ENCODE measurements at places on chromosomes 12 and 14.

- no peak for DNase-seq
These were observed 14.4 kb upstream of the TUNAR start for GRCh38 chr14:95862243-95862642.

DNA sequence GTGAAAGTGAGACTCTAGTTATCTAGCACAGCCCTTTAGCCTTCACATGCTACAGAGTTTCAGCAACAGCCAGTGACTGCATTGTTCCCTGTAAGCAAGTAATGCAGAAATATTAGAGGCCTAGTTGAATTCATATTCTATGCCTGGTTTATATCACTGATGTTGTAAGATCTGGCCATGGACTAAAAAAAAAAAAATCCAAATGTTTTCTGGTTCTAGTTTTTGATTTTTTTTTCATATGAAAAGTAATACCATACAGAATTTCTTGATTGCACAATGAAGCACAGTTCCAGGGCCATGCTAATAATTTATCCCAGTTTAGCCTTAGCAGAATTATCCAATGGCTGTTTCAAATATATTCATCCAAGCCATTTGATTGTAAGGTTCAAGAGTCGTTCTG is 341.5 kb upstream of the DDHD1 start:
- DNase-seq = no peak

DNA sequence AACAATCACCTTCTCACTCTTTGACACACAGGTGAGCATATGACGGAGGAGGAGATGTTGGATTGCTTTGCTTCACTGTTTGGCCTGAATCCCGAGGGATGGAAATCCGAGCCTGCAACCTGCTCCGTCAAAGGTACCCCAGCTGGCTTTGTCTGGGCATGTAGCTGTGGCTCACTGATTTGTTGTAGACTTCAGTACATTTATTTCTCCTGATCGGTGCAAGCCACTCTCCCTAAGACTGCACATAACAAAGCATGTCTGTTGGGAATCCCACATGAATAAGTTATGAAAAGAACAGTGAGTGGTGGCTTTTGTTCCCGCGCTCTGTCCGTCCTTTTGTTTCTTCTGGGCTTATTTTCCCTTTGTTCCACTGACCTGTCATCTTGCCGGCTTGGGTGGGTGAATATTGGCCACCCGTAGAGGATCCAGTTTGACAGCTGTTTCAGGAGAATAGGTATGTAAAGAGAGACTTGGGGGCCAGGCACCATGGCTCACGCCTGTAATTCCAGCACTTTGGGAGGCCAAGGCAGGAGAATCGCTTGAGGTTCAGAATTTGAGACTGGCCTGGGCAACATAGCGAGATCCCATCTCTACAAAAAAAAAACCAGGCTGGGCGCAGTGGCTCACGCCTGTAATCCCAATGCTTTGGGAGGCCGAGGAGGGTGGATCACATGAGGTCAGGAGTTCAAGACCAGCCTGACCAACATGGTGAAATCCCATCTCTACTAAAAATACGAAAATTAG is 20.0 kb upstream of the BCL7A start:
- DNase-seq = no peak

DNA sequence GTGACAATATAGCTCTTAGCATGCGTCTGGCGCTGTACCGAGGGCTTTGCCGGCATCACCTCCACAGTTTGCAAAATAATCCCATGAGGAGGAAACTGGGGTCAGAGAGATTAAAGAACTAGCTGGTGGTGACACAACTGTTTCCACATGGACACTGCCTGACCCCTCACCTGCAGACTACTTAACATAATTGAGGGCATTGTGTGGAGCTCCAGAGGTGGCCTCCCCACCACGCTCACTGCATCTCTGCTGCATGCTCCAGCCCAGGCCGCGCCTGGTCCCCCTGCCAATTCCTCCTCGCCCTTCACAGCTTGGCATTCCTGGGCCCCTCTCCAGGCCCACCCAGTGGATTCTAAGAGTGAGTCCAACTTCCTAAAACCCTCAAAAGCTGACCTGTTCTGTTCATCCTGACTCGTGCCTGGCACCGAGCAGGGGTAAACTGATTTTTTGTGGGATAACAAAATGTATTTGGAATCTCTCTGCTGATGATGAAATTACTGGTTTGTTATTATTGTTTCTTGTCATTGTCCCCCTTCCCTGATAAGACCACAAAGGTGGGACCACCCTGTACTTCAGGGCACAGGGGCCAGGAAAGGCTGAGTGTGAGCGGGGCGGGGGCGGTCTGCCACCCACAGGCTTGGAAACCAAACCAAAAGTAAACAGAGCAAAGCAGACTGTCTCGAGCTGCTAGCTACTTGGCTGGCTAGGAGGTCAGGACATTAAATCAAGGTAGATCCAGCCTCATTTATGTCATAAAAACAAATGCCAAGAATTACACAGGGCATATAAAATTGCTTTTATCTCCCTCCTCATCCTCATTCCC is 40.6 kb downstream of the CHGA start:
- DNase-seq = no peak

GRCh38 chr12:62618319-62618718 is 151.7 kb downstream of the MON2 start:
- no peak for DNase-seq

DNA sequence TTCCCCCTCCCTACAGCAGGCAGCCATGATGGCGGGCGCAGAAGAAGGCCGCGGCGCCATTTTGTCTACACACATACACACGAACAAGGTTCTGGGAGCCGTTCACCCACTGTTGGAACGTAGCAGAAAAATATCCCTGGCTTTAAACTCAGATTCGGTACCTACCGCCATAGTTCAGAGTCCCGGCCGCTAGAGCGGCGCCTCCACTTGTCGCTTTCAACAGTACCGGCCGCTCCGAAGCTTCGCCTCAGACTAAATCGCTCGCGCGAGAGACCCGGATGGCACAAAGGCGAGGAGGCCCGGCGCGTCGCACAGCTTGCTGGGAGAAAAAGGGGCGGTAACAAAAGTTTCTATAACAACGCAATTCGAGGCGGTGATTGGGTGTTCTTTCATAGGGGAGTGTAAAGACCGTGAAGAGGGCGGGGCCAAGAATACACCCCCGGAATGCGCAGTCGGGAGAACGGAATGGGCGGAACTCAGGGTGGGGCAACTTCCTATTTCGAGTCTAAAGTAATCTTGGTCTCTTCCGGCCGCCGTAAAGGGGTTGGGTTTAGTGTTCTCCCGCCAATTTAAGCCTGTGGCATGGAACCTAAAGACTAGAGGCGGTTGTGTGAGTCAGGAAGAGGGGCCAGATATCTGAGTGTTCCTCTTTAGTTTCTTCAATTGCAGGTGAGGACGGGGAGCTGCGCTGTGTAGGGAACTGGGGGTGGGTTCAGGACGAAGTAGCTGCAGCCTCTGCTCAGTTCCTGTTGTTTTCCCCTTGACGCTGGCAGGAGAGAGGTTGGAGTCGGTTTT is at the start of the genes KNTC1 and RSRC2:
KNTC1 (plus strand) TSS at position 567 of the 795 bp plus-strand sequence. CDS start 2,815 bp downstream, outside the sequence.
RSRC2 (minus strand) TSS at position 254 of the 795 bp plus-strand sequence; CDS start at position 171, 83 bp downstream.
- peak; percentile 99 for DNase-seq

DNA sequence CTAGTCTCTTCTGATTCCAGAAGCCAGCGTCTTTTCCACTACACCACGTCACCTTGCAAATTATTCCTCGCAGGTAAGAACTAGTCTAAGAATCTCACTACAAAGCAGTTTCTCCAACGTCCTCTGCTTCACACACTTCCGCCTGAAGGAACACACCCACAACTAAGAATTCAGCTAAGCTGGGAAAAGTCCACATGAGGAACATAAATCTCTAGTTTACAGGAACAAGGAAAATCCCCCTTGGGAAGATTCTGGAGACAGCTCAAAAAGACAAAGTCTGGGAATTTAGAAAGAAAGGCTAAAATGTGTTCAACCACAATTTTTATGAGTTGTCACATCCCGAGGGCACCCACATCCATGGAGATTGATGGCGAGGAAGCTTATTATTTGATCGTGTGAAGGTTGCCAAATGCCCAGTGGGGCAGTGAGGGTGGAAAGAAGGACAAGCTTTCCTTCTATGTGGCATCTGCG is 780.2 kb upstream of the TBX3 start:
- no peak for DNase-seq

- peak; percentile 23 for DNase-seq
These were observed 76.8 kb upstream of the WSCD2 start for GRCh38 chr12:108052260-108052659.

DNA sequence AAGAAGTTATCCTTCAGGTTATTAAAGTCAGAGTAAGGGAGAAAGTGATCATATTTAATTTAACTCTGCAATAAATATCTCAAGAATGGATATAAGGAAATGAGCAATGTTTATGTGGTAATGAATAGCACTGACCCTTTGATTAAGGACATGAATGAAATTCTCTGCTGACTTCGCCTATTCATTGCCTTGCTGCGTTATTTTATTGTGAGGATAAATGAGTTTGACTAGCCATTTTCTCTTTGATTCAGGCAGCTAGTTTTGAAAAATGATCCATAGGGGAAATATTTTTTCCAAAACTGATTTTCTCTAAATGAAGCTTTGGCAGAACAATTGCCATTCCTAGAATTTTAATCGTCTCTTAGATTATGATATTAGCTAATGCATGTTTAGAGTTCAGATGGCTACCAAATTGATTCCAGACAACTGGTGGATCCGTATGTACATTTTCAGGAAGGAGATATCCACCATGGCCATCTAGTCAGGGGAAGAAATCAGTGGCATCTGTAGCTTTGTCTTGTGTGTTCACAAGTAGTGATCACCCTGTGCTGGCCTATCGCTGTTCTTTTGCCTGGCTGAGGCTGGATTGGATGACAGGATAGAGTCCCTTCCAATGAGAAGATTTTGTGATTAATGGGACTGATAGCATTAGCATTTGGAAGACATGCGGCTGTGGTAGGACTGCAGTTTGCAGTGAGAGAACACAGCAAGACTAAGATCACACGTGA is 302.3 kb upstream of the RGS6 start:
- no peak for DNase-seq

DNA sequence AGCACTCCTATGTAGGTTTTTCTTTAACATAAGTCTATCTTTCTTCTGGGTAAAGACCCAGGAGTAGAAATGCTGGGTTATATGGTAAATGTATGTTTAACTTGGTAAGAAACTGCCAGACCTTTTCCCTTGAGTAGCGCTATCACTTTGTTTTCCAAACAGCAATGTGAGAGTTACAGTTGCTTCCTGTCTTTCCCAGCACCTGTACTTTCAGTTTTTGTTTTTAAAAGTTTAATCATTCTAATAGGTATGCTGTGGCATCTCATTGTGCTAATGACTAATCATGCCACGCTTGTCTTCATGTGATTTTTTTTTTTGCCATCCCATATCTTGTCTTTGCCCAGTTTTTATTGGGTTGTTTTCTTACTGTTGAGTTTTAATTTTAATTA is 28.1 kb downstream of the GIT2 start:
- no peak for DNase-seq

GRCh38 chr14:32104803-32105202 is 27.7 kb downstream of the ARHGAP5 start:
- no peak for DNase-seq

- DNase-seq = no peak
These were observed 46.3 kb downstream of the STON2 start for GRCh38 chr14:81353691-81354323.

DNA sequence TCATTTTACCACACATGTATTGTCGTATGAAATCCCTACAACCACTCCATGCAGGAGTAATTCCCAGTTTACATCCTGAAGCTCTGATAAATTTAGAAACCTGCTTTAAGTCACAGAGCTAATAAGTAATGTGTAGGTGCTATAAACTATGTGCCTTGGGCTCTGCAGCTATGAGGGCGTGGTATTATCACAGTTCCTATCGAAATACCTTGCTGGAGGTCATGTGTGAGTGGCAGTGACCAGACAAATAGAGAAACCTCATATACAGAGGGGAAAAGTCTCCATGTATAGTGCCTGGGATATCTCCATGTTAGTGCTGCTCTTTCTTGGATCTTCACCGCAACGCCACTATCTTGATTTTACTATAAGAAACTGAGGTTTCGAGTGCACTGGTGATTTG is 883 bp upstream of the TBC1D15 start:
- DNase-seq = no peak

- no peak for DNase-seq
These were observed 475.4 kb downstream of the NPAS3 start for GRCh38 chr14:33414041-33414440.

DNA sequence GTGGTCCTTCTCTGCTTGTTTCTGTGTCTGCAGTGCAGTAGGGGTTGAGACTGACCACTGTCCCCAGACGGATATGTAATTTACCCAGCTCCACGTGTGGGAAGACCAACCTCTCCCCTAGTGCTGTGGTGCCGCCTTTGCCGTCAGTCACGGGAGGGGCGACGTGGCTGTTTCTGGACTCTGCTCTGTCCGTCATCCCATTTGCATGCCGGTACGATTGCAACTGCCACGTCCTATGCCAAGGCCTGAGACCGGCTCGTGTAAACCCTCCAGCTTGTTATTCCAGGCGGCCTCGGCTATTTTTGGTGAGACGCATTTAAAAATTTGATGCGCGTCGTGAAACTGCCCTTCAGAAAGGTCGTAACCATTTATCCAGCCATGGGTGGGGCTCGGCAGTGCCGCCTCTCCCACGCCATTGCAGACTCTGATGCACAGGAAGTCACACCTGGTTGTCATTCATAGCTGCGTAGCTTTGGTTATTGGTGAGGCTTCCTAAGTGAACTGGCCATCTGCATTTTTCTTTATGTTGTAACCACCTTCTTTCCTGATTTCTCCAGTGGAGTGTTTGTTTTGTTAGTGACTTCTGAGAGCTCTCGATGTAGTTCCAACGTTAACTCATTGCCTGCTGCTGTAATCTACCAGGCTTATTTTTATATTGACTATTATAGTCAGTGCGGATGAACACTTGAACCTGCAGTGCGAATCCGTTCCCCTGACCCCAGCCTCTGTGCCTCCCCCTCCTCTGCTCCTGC is 75.1 kb downstream of the ADGRD1 start:
- DNase-seq = no peak

- no peak for DNase-seq
These were observed 40.2 kb downstream of the HSP90AA1 start for GRCh38 chr14:102046337-102047278.

Data from CD4-positive, alpha-beta memory T cell (primary cell).